ENCODE measurements at places on chromosomes 12 and 14. TPM values are rescaled to one million over a fixed set of nuclear protein-coding genes. Genes with fewer than 3 reads are reported as not detected.

Gene RTL1
- total RNA-seq = not detected

Gene FBLN5
- total RNA-seq = 3.8 TPM

Gene UNC79
- not detected for total RNA-seq

Gene RFX4
- total RNA-seq = not detected

Gene B3GNT4
- 2.1 TPM for total RNA-seq

Gene KRT85
- total RNA-seq = not detected

Gene REP15
- total RNA-seq = 0.38 TPM

Gene C12orf54
- not detected for total RNA-seq

Gene BIN2
- total RNA-seq = 248 TPM

Gene DBX2
- total RNA-seq = not detected

Gene B4GALNT3
- total RNA-seq = 0.87 TPM

Gene GYS2
- total RNA-seq = not detected

Gene CISTR
- total RNA-seq = not detected

Gene DIO2
- not detected for total RNA-seq

Gene COCH
- total RNA-seq = 0.70 TPM

Gene TSPAN8
- total RNA-seq = not detected

Gene RAD9B
- total RNA-seq = 0.91 TPM
